Muscle of back (tissue), 13 donors: ENCODE measurements at places on chromosomes 7 and 10.

GRCh38 chr10:68987611-68988010 is 992 bp upstream of the KIFBP start:
- DNase-seq, result no peak

DNA sequence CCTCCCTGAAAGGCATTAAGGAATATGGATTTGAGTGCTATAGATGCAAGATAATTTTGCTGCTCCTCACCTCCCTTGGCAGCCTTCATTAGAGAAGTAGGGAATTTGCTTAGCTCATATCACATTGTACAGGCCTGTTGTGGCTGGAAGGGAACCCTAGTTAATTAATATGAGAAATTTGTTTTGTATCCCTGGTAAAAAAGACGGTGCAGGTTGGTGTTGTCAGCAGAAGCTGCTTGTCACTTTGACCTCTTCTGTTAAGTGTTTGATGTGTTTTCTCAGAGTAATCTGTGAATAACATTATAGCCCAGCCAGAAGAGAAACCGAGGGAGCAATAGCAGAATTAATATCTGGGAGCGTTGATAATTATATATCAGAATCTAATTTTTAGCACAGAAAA is 278.4 kb downstream of the LRMDA start:
- no peak for DNase-seq

DNA sequence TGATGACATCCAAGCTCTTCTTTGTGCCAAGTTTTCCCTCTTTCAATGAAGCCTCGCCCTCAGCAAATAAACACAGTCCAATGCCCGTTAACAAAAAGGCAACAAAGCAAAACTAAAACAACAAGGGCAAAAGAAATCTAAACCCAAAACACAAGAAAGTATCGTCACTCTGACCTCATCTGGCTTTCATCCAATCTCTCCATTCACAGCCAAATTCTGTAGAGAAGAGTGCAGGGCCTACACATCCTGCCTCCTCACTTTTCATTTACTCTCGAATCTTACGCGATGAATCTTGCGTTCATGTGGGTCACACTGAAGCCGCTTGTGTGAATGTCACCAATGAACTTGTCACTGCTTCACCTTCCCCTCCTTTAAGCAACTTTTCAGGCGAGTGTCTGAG is 15.9 kb upstream of the AKR1E2 start:
- peak; percentile 30 for DNase-seq

GRCh38 chr7:29622335-29623265 is 59.0 kb downstream of the PRR15 start:
- no peak for DNase-seq

DNA sequence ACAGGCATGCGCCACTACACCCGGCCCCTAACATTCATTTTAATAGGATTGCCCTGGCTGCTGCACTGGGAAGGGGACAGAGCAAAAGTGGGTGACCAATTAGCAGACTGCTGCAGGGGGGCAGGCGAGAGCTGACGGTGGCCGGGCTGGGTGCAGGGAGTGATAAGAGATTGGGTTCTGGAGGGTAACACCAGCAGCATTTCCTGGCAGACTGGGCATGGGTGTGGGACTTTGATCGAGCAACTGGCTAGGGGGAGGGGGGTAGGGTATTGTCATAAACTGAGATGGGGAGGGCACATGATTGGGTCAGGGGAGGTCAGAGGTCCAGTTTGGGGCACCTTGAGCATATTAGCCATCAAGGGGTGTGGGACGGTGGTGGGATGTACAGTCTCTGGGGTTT is 20.2 kb upstream of the AMZ1 start:
- DNase-seq, result no peak
